Kidney (tissue), 22 donors: ENCODE measurements at places on chromosomes 5 and 9. TPM values are rescaled to one million over a fixed set of nuclear protein-coding genes. Genes with fewer than 3 reads are reported as not detected.

DNA sequence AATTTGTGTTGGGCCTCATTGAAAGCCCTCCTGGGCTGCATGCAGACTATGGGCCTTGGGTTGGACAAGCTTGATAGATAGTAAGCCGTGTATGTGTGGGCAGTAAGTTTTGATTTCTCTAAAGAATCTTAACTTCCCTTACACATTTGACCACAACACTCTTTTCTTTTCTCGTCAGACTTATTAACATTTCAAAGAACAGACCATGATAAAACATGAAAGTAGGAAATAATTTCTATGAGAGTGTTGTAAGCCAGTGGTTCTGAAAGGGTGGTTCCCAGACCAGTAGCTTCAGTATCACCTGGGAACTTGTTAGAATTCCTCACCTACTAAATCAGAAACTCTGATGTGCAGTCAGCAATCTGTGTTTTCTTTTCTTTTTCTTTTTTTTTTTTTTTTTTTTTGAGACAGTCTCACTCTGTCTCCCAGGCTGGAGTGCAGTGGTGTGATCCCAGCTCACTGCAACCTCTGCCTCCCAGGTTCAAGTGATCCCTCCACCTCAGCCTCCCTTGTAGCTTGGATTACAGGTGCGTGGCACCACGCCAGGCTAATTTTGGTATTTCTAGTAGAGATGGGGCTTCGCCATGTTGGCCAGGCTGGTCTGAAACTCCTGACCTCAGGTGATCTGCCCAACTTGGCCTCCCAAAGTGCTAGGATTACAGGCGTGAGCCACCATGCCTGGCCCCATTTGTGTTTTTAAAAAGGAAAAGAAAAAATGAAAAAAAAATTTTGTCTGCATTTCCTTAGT is 20.0 kb upstream of the GCNT1 start:
- no peaks in the 10 kb centered on the region for H3K36me3 ChIP-seq
- no peak for DNase-seq
- no peak overlapping the region for H3K4me3 ChIP-seq
- no peaks in the 10 kb centered on the region for H3K27me3 ChIP-seq
- H3K27ac ChIP-seq, result no peak overlapping the region
- H3K4me1 ChIP-seq, result no peaks in the 10 kb centered on the region

GRCh38 chr9:126532489-126532888 is 81.2 kb upstream of the LMX1B start:
- no peak overlapping the region for H3K27ac ChIP-seq
- no peaks in the 10 kb centered on the region for H3K36me3 ChIP-seq
- DNase-seq, result no peak
- peaks cover 4% of the 10 kb centered on the region for H3K27me3 ChIP-seq
- no peaks in the 10 kb centered on the region for H3K4me1 ChIP-seq

- no peaks in the 10 kb centered on the region for H3K4me1 ChIP-seq
- DNase-seq, result no peak
- H3K27me3 ChIP-seq, result no peaks in the 10 kb centered on the region
- H3K36me3 ChIP-seq, result no peaks in the 10 kb centered on the region
- H3K27ac ChIP-seq, result no peak overlapping the region
- no peak overlapping the region for H3K4me3 ChIP-seq
These were observed 84.3 kb downstream of the NNT start for GRCh38 chr5:43687275-43687674.

Gene TRIM14
- total RNA-seq, result 26.3 TPM

GRCh38 chr5:145800181-145800580 is 35.0 kb downstream of the PRELID2 start:
- no peaks in the 10 kb centered on the region for H3K27me3 ChIP-seq
- DNase-seq, result no peak
- no peaks in the 10 kb centered on the region for H3K4me1 ChIP-seq
- no peak overlapping the region for H3K27ac ChIP-seq

Gene LEAP2
- total RNA-seq, result 1.5 TPM

Gene P4HA2
- total RNA-seq, result 32.5 TPM

Gene LHX3
- not detected for total RNA-seq

DNA sequence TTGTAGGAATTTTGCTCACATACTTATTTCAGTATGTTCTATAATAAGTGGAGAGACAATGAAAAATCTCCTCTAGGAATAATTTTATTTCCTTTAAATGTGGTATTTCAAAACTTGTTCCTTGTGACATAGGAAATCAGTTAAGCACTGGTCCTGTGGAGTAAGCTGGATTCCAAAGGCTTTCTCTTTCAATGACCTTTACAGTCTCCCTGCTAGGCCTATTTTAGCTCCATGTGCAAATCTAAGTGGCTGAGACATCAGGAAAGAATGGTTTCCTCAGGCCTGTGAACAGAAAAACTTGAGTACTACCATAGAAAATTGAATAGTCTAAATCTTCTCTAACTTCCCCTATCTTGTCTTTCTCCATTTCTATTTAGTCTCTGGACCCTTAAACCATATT is 514.2 kb upstream of the TLE4 start:
- no peaks in the 10 kb centered on the region for H3K27me3 ChIP-seq
- no peak overlapping the region for H3K27ac ChIP-seq
- DNase-seq, result no peak
- H3K4me3 ChIP-seq, result no peak overlapping the region

Gene CCNB1
- total RNA-seq, result 5.9 TPM

DNA sequence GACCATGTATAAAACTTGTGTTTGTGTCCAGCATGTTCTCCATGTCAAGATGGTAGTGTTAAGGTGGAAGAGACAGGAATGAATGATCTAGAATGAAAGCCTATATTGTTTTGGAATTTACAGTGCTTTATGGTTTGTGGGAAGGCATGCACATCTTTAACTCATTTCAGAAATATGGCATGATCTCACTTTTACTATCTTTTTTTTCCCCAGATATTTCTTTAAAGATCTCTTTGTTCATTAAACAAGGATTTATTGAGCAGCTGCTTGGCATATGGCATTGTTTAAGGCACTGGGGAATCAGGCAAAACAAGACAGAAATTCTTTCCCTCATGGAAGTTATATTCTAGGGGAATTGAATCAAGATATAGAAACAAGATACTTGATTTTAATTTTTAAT is 51.7 kb downstream of the SLC12A2 start:
- H3K36me3 ChIP-seq, result no peaks in the 10 kb centered on the region
- H3K27me3 ChIP-seq, result no peaks in the 10 kb centered on the region
- H3K4me3 ChIP-seq, result no peak overlapping the region
- DNase-seq, result no peak
- H3K27ac ChIP-seq, result no peak overlapping the region
- no peaks in the 10 kb centered on the region for H3K4me1 ChIP-seq

GRCh38 chr5:107542831-107543231 is 127.9 kb downstream of the EFNA5 start:
- H3K27me3 ChIP-seq, result no peaks in the 10 kb centered on the region
- H3K4me1 ChIP-seq, result no peaks in the 10 kb centered on the region
- no peak for DNase-seq
- no peak overlapping the region for H3K4me3 ChIP-seq
- H3K36me3 ChIP-seq, result no peaks in the 10 kb centered on the region

GRCh38 chr9:35395706-35396101 is 94.2 kb upstream of the RUSC2 start:
- no peak overlapping the region for H3K27ac ChIP-seq
- no peaks in the 10 kb centered on the region for H3K36me3 ChIP-seq
- no peaks in the 10 kb centered on the region for H3K27me3 ChIP-seq
- H3K4me3 ChIP-seq, result no peak overlapping the region
- H3K4me1 ChIP-seq, result no peaks in the 10 kb centered on the region
- no peak for DNase-seq

DNA sequence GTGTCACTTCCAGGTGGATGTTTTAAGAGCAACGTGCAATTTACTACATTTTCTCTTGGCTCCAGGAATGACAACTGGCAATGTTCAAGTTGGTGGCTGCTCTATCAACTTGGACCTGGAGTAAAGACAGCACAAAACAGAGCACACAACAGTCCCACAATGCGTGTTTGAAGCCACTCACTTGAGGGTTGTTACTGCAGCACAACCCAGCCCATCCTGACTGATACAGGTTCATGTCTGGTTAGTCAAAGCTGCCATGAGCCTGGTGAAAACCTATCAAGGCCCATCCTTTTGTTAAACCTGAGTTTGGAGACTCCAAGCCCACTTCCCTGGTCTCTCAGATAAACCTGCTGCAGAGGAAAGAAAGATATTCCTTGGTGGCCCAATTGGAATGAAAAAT is 81.1 kb upstream of the LARP1 start:
- no peaks in the 10 kb centered on the region for H3K4me1 ChIP-seq
- H3K36me3 ChIP-seq, result no peaks in the 10 kb centered on the region
- H3K27me3 ChIP-seq, result no peaks in the 10 kb centered on the region
- no peak for DNase-seq
- H3K27ac ChIP-seq, result no peak overlapping the region

DNA sequence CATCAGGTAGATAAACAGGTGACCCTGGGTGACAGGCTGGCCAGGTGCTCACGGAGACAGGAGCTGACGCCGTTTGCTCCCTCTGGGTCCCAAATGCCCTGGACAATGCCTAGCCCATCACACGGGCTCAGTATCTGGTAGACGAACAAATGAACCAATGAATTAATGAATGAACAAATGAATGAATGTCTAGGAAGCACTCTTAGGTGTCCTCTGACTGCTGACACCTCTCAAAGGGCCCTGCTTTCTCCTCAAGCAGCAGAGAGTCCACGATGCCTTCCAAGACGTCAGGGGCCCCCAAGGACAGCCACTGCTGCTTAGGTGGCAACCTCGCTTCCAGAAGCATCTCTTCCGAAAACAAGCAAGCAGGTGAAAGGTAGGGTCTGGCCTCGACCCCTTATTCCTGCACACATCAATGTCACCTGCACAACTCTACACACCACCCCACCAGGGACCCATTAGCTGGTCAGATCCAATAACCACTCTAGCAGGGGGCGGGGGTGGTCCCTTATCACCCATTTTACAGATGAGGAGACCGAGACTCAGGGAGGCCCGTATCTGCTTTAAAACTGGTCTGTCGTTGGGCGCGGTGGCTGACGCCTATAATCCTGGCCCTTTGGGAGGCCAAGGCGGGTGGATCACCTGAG is 45.2 kb downstream of the VAV2 start:
- H3K27me3 ChIP-seq, result no peaks in the 10 kb centered on the region
- H3K36me3 ChIP-seq, result no peaks in the 10 kb centered on the region
- no peak overlapping the region for H3K4me3 ChIP-seq
- no peaks in the 10 kb centered on the region for H3K4me1 ChIP-seq
- H3K27ac ChIP-seq, result no peak overlapping the region

GRCh38 chr5:33114361-33114760 is 326.4 kb upstream of the TARS1 start:
- H3K27me3 ChIP-seq, result no peaks in the 10 kb centered on the region
- H3K4me3 ChIP-seq, result no peak overlapping the region
- H3K27ac ChIP-seq, result no peak overlapping the region
- no peak for DNase-seq
- H3K4me1 ChIP-seq, result no peaks in the 10 kb centered on the region
- H3K36me3 ChIP-seq, result no peaks in the 10 kb centered on the region

Gene SMIM3
- total RNA-seq, result 23.9 TPM

DNA sequence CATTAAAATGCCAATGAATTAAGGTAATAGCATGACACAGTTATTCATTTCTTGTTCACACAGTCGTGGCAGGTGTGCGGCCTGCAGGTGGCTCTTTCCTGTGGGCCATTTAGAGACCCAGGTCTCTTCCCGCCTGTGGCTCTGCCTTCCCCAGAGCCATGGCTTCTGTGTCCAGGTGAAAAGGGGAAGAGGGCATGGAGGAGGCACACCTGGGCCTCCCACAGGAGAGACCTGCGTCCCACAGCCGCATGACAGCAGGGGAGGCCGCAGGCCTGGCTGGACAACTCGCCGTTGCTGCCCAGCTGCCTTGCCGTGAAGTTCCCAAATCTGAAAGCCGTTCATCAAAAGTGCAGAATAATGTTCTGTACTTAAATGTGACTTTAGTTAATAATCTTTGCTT is 14.4 kb upstream of the PLEKHG4B start:
- H3K27me3 ChIP-seq, result no peaks in the 10 kb centered on the region
- no peaks in the 10 kb centered on the region for H3K36me3 ChIP-seq
- no peak overlapping the region for H3K27ac ChIP-seq
- H3K4me1 ChIP-seq, result no peaks in the 10 kb centered on the region

Gene PCA3
- not detected for total RNA-seq

DNA sequence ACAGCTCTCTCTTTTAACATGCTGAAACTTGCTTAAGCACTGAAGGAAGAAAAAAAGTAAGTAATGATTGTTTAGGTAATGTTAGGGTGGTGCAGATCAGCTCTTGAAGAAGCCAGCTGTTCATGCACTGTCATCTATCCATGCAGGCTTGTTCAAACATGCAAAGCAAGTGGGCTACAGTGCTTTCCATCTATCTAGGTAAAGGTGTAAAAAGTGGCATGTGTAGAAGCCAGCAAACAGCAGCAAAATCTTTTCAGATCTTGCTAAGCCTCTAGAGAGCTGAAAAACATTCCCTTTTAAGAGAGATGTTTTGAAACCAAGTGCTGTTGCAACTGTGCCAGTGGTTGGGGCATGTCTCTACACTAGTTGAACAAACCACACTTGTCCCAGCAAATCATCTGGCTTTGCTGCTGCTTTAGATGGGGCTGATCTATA is 214.4 kb downstream of the EFNA5 start:
- no peaks in the 10 kb centered on the region for H3K36me3 ChIP-seq
- no peak overlapping the region for H3K27ac ChIP-seq
- peaks cover 4% of the 10 kb centered on the region for H3K4me1 ChIP-seq
- no peaks in the 10 kb centered on the region for H3K27me3 ChIP-seq
- no peak for DNase-seq
- H3K4me3 ChIP-seq, result no peak overlapping the region

DNA sequence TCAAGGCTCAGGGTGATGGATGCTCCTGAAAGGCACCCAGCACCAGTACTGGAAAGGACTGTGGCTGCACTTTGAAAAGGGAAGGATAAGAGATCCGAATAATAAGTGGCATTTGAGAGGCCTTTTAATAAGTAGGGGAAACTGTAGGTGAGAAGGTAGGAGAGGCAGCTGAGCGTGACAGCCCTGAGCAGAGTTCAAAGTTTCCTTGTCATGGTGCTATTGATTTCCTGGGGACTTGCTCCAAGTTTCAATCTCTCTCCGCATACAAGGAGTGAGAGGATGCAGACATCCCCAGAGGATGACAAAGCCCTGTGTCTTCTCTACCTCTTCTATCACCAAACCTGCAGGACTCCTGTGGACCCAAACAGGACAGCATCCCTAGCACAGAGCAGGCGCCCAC is 354.5 kb downstream of the SPOCK1 start:
- no peaks in the 10 kb centered on the region for H3K36me3 ChIP-seq
- H3K27ac ChIP-seq, result no peak overlapping the region
- DNase-seq, result peak; percentile 61
- no peaks in the 10 kb centered on the region for H3K27me3 ChIP-seq
- no peaks in the 10 kb centered on the region for H3K4me1 ChIP-seq

GRCh38 chr9:4042231-4042630 is 257.6 kb downstream of the GLIS3 start:
- no peak overlapping the region for H3K4me3 ChIP-seq
- H3K4me1 ChIP-seq, result no peaks in the 10 kb centered on the region
- H3K27ac ChIP-seq, result no peak overlapping the region
- no peaks in the 10 kb centered on the region for H3K27me3 ChIP-seq

- peak; percentile 90 for DNase-seq
- peak overlapping the region; percentile 84 for H3K27ac ChIP-seq
- no peak overlapping the region for H3K4me3 ChIP-seq
- no peaks in the 10 kb centered on the region for H3K36me3 ChIP-seq
- H3K4me1 ChIP-seq, result peaks cover 11% of the 10 kb centered on the region
These were observed 38.0 kb downstream of the ADAMTS16 start for GRCh38 chr5:5178136-5178535.

Gene SLC6A3
- total RNA-seq, result 0.54 TPM

Gene FGF10
- 6.3 TPM for total RNA-seq

Gene ALDH7A1
- 51.8 TPM for total RNA-seq
